ENCODE measurements at places on chromosomes 4 and X.

GRCh38 chrX:152861116-152861515 is 30.3 kb downstream of the NSDHL start:
- DNase-seq = no peak

DNA sequence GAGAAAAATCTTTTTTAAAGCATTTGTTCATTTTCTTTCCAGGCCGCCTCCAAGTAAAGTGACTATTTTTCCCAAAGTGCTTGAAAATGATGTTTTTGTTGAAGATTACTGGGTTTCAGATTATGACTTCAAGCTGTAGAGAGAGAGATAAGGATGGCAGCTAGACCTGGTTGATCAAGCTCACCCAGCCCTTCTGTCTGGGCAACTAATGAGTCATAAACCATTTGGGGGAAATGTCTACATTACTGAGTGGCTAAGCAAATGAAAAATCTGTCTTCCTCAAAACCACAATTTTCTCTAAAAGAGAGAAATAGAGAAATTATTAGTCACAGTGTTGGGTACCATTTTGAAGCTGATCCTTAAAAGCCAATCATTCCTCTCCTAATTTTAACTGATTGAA is 355.4 kb upstream of the CPEB2 start:
- no peak for DNase-seq

DNA sequence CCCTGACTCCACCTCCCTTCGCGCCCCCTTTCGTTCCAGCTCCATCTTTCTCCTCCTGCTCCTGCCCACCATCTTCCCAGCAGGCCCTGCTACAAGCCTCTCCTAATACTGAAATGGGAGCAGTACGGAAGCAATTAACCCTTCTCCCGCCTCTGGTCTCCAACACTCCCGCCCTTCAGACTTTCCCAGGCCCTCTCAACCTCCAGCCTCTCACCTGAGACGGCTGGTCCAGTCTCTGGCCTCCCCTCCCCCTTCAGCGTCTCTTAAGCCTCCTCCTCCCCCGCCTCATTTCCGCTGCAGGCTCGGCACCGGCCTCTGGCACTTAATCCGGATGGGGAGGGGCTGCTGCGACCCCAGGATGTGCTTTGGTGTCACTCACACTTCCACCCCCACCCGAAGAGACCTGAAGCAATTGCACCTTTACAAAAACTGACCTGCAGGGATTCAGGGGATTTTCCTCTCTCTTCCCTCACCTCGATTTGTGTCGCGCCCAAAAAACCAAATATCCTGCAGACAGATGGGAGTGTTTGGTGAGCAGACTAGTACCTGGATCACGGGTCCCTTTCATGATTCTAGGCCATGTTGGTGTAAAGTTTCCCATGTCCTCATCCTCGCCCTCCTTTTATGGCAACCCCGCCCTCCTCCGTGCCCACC is 657 bp downstream of the TCEAL8 start:
- peak; percentile 41 for DNase-seq

DNA sequence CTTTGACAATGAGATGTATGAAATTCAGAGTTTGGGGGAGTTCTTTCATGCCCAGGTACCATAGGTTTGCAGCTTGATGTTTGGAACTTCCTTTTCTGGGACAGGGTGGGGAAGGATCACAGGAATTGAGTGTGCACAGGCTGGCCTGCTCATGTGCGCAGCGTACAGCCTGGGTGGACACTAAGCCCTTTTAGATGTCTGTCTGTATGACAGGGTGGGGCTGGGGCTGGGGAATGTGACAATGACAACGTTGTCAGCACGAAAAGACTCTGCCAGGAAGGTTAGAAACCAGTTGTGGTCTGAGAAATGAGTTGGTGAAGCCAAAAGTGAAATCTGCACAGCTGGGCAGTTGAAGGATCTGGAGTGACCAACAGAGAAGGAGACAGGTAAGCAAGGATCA is 47.4 kb downstream of the WWC2 start:
- no peak for DNase-seq

DNA sequence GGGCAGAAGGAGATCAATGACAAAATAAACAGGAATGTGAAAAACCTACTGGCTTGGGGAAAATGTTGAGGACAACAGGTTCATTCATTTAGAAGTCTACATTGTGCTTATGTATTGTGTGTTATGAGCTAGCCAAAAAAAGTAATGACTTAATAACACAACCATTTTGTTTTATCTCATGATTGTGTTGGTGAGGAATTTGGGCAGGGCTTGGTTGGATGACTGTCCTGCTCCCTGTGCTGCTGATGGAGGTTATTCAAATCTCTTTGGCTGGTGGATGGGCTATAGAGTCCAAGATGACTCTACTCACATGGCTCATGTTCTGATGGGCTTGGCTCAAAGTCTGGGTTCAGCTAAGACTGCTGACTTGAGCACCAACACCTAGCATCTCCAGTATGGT is 116.3 kb downstream of the HS3ST1 start:
- no peak for DNase-seq

DNA sequence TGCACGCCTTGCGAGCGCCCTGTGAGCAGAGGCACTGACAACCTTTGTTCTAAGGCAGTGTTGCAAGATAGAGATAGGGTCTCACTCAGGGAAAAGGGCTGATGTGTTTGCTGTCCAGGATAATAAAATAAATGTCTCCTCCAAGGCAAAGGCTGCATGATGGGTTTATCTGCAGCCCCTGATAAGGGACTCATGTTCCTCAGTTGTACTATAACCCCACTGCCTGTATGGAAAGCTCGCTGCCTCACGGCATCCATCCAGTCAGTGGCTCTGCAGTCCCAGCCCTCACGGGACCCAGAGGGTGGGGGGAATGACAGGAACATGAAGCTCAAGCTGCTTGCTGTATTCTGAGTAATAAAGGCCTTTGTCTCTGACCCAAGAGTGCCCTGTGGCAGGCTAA is 22.6 kb downstream of the BCLAF3 start:
- DNase-seq = no peak

DNA sequence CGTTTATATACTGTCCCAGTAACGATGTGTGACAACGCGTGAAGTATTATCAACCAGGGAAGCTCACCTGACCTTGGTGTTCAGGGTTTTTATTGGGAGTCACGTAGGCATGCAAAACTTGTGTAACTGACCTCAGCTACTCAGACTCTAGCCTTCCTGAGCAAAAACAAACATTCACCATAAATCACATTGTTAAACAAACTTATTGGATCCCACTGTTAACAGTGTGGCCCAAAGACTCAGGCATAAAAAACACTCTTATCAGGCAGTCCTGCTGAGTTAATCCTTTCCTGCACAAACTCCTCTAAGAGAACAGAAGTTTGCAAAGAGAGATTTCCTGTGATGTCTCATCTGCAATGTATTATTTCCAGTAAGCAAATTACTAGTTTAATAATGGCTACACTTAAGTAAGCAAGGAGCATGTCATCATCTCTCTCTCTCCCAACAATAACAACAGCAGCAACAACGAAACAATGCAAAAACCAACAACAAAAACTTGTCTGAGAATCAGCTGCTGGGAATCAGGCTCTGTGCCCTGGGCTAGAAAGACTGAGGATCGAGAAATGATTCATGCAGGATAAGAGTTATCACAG is 12.0 kb downstream of the GAGE1 start:
- DNase-seq = no peak

GRCh38 chr4:15425520-15425919 is 2.3 kb upstream of the C1QTNF7 start:
- DNase-seq = no peak

DNA sequence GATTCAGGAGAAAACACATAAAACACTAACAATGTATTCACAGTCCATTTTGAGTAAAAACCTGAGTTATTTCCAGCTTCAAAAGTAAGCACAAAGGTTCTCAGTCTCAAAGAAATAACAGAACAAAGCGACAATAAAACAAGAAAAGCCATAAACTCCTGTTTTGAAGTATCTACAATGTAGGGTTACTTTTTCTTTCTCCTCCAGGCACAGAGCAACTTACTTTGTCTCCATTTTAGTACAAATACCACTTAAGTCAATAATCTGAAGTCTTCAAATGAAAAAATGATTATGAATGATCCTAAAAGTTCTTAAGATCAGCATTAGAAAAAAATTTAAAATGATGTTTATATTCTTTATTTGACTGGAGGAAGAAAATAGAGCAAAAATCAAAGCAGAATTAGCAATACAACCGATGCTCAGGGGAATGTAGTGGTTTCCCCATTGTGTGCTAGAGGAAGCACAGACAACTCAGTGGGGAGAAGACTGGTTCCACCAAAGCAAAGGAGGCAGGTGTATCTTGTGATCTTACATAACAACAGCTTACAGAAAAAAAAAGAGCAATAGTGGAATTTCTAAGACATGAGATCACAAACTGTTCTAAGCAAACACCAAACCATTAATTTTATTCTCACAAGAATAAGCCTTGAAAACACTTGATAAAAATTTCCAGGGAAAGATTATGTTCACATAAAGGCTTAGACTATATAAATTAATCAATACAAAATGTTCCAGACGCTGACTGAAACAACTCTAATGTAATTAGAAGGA is 35.1 kb downstream of the EPHA5 start:
- DNase-seq = no peak

GRCh38 chr4:86778175-86778574 is 71.0 kb downstream of the SLC10A6 start:
- no peak for DNase-seq

GRCh38 chr4:4590546-4590945 is 48.7 kb upstream of the STX18 start:
- no peak for DNase-seq

DNA sequence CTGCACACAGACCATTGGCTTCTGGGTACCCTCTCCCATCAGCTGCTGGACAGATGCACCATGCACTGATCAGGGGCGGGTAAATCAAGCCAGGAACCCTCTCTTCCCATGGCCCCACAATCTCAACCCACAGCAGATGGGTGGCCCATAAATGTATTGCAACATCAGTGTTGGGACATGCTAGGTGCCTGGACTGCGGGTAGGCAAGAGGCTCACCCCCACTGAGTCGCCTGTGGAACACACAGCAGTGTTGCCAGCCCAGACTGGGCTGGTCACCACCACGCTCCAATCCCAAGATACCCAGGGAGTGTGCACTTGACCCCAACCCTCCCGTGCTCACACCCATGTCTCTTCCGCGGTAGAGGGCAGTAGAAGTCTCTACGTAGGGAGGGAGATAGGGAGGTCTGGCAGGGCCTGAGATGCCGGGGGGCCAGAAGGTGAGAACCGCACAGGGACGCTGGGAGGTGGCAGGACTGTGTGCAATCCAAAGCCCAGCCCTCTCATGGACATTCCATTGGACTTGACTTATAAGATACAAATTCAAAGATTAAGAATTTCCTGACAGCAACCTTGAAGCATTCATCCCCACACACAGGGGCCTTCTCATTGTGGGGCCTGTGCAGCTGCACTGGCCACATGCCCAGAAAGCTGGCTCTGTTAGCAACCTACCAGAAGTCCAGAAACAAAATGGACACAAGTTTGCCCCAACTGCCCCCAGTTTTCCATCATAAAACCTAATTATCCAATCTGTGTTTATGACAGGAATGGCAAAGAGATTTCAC is 183.7 kb downstream of the NSUN7 start:
- DNase-seq = no peak

DNA sequence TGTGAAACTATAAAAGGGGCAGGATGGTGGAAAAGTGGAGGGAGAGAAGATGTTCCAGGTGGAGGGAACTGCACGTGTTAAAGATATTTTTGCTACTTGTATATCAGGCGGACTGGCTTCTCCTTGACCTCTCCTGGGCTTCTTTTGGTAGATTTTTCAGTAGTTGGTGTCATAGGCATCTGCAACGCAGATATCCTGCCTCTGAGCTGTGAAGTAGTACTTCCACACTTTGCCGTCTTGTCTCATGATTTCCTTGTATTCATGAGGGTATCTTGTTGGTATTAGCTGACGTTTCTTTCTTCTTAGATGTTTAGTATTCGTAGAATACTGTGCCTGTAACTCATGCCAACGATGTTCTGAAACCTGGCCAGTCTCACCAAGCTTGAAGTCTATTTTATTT is 81.0 kb downstream of the WWC2 start:
- no peak for DNase-seq

GRCh38 chr4:128427832-128428366 is 140.3 kb upstream of the PGRMC2 start:
- no peak for DNase-seq

GRCh38 chr4:47641755-47642154 is 156.7 kb downstream of the ATP10D start:
- DNase-seq = peak; percentile 4

DNA sequence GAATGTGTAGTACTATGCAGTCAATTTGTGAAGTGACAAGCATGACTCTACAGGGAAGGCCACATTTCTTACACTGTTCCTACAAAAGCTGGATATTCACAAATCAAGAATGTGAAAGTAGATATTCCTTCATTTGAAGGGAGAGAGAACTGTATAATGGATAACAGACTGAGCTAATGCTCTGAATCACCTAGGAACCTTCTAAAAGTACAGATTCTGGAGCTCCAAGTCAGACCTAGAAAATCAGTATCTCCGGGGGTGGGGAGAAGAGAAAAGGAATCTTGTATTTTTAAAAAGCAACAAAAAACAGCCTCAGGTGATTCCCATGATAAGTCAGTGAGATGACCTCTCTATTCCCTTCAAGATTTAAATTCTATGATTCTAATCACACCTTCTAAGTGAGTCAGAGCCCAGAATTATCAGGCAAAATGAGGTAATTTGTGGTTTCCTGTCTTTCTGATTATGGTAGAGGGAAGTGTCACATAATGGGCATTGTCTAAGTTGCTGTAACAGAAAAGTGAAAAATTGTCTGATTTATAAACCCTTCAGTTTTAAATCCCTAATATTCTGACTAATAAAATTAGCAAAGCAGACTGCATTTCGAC is 80.9 kb downstream of the IL21 start:
- DNase-seq = no peak

DNA sequence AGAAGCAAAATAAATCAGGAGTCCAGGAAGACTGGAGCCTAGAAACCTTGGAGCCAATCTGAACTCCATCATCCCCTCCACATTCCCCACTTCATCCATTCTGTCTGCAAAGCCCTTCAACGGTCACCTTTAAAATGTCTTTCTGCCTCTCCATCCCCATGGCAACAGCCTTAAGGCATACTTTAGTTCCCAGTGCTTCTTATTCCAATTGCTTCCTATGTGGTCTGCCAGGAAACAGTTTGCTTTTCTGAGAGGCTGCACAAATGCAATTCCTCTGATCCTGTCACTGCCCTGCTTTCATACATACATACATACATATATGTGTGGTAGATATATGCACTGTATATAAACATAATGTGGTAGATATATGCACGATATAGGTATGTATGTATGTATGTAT is 786 bp upstream of the MAGEH1 start:
- no peak for DNase-seq
